T47D (cell line): ENCODE measurements at places on chromosomes 7 and 10.

GRCh38 chr10:6972226-6972625 lies 392.1 kb upstream of the PRKCQ start:
- no peak for DNase-seq

DNA sequence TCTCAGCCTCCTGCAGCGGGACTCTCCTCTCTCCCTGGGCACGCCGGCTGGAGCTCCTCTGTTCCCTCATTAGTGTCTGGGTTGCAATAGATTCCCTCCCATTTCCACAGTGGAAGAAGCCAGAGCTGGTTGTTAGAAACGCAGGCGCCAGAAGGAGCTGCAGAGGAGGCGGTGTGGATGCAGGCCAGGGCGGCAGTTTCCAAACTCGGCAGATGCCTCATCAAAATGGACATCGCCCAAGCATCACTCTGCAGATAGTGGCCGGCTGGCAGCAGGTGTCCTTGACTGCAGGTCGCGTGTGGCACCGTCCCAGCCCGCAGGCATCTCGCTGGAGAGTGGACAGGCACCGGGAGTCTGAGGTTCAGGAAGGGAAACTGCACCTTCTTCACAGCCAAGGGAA lies 201.8 kb downstream of the TCERG1L start:
- DNase-seq: no peak

- DNase-seq: peak; percentile 97
Observed at GRCh38 chr7:6636741-6637543, at the start of gene ZNF316. Gene ZNF316, plus strand, starts transcription at chr7:6637318. Its CDS starts 5,092 bp downstream, at chr7:6642410.

- DNase-seq: no peak
Observed at GRCh38 chr7:2982831-2983230, 60.8 kb downstream of the CARD11 start.

- DNase-seq: no peak
Observed at GRCh38 chr7:100220586-100221230, 959 bp downstream of the PVRIG start.

DNA sequence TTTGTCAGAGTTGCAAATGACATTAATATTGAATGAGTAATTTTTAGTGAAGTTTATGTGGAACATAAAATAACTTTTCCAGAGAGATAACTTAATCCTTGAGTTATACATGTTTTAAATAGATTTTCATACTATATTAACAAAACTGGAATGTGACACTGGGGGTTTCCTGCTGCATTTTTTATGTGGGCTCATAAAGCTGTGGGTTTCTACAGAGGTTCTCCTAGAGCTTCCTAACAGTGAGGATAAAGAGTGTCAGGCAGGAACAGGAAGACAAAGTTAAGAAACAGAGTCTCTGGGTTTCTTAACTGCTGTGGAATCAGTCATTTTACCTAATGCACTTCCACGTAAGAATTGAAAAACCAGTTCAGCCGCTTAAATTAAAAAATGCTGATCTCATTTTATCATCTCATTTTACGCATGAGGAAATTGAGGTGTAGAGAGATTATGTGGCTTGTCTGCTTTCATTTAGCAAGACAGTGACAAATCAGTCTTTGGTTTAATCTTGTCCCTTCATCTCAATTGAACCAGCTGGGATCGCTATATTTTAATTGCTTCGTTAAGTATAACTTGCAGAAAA lies 5.0 kb downstream of the CD36 start:
- no peak for DNase-seq

DNA sequence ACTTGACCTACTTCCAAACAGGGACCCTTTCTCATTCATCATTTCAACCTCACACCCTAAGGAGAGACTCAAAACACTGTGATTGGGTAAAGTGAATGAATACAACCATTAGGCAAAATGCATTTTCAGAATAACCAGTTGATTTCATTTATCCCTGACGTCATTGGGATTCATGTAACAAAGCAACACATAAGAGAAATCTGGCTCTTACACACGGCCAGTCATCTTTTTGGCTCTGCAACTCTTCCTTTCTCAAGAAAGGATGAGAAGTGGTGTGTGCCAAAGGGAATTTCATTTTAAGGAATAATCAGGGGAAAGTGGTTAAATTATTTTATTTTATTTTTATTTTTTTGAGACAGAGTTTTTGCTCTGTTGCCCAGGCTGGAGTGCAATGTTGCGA lies 83.1 kb downstream of the CPVL start:
- DNase-seq: no peak

- peak; percentile 25 for DNase-seq
Observed at GRCh38 chr7:14351167-14351566, 361.7 kb upstream of the ETV1 start.

GRCh38 chr10:117442521-117442920 lies 67.3 kb upstream of the PDZD8 start:
- DNase-seq: no peak

DNA sequence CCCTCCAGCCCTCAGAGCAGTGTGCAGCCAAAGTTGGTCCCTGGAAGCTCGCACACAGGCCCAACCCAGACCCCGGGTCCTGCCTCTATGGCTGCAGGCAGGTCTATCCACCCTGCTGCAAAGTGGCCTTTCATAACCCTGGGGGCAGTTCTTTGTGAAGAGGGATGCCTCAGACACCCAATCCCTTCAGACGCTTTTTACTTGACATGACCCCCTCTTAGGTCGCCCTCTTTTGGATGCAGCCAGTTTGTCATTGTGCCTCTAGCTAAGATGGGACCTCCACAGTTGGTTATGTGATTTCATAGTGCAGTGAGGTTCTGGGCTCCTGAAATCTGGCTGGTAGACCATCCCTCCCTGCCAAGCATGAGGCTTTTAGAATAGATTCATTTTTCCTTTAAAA lies 27.3 kb downstream of the SMKR1 start:
- DNase-seq: no peak

DNA sequence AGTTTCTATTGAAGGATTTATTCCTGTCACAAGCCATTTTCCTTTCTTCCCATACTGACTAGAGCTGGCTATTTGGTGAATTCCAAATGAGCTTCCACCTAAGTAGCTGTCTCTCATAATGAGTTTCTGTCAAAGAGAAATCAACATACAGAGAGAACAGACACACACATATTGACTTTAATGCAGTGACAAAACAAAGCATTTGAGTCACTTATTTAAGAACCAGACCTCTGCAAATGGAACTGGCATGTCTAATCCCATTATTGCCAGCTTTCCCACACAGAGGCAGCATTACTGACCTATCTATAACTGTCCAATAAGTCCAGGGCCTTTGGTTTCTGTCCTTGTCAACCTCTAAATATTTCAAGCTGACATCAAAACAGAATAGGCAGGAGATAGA lies 179.3 kb upstream of the CSTF2T start:
- no peak for DNase-seq
